Right lung (tissue), 10 donors: ENCODE measurements at places on chromosomes 3 and 15. TPM values are rescaled to one million over a fixed set of nuclear protein-coding genes. Genes with fewer than 3 reads are reported as not detected.

GRCh38 chr15:85840802-85841152, 46.1 kb upstream of the KLHL25 start:
- no peak for DNase-seq

MCF2L2 gene
- polyA plus RNA-seq: 2.6 TPM

CTXN2 gene
- not detected for polyA plus RNA-seq

GRCh38 chr15:70466305-70466704, 297.1 kb downstream of the UACA start:
- DNase-seq: no peak

DNA sequence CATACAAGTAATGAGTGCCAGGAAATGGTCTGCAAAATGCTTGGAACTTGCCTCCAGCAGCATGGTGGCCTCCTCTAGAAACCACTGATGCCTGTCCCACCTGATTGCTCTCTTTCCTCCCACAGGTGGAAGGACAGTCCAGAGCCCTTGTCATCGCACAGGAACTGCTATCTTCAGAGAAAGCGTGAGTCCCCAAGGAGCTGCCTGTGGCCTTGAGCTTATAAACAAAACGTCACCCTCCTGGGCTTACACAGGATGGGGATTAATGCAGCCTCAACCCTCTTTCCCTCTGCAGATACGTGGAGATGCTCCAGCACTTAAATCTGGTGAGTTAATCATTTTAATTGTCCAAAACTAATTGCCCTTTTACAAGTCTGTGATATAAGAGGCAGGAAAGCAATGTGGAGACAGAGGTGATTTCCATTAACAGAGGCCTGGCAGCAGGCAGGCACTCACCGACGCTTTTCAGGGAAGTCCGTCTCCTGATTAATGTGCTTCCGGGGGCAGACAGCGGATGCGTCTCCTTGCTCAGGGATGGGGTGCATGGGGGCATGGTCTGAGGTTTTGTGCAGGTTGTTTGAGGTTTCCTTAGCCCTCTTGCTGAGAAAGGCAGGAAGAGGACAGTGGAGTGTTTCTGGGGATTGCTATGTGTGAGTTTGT, 61.8 kb downstream of the FGD5 start:
- no peak for DNase-seq

CADM2 gene
- polyA plus RNA-seq: 1.7 TPM

GRCh38 chr15:66877477-66878271, 175.6 kb downstream of the SMAD6 start:
- no peak for DNase-seq

DNA sequence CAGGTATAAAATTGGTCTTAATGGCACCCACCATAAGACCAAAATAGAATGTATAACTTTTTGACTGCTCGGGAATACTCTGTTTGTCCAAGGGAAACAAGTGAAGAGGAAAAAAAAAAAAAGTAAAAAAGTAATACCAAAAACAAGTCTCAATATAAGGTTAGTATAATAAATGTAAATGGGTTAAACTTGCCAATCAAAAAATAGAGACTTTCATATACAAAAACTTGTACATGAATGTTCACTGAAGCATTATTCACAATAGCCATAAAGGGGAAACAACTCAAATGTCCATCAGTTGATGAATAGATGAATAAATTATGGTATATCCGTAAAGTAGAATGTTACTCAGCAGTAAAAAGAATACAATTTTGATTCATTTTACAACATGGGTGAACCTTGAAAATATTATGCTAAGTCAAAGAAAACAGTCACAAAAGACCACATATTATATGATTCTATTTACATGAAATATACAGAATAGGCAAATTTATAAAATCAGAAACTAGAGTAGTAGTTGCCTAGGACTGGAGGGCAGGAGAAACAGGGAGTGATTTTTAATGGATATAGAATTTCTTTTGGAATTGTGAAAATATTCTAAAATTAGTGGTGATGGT, 39.6 kb upstream of the FGD5 start:
- no peak for DNase-seq

TRA2B gene
- 261 TPM for polyA plus RNA-seq

SHC4 gene
- polyA plus RNA-seq: 1.2 TPM

DPPA2 gene
- polyA plus RNA-seq: not detected

B3GALNT1 gene
- polyA plus RNA-seq: 35.9 TPM

- no peak for DNase-seq
Measured at GRCh38 chr15:45650889-45651525, 16.2 kb downstream of the SQOR start.

DNA sequence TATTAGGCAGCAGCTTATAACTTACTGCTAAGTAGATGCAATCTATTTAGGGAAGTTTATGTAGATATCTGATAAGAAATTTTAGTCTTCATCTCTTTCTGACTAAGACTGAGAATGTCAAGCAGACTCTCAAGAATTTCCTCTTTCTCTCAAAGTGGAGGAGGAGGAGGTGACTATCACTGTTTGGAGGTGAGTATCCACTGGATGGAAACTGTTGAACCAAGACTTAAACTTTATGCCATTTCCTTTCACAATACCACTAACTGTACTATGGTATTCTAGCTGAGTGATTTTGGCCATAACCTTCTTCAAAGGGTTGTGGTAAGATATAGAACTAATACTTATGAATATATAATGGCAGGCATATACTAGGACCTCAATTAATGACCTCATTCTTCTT, 64.6 kb downstream of the TPRG1 start:
- DNase-seq: no peak

DNA sequence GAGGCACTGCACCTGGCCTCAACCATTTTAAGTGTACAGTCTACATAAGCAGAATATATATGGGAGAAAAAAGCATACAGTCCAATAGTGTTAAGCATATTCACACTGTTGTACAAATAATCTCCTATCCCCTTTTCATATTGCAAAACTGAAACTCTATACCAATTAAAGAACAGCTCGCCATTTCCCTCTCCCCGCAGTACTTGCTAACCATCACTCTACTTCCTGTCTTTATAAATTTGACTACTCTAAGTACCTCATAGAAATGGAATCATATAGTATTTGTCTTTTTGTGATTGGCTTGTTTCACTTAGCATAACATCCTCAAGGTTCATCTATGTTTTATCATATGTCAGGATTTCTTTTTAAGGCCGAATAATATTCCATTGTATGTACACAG, 21.6 kb upstream of the TASOR start:
- no peak for DNase-seq

GRCh38 chr3:134998158-134998557, 203.1 kb downstream of the EPHB1 start:
- DNase-seq: no peak

GRCh38 chr3:14448756-14449727, 46.6 kb downstream of the SLC6A6 start:
- DNase-seq: no peak

DNA sequence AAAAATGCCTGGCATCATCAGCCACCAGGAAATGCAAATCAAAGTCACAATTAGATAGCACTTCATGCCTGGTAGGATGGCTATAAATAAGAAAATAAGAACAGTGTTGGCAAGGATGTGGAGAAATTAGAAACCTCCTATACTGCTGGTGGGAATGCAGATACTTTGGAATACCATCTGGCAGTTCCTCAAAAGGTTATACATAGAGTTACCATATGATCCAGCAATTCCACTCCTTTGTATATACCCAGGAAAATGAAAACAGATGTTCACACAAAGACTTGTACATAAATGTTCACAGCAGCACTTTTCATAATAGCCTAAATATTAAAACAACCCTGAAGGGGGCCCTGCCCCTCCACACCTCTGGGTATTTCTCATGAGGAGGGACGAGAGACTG, 13.7 kb downstream of the ACSBG1 start:
- no peak for DNase-seq

DNA sequence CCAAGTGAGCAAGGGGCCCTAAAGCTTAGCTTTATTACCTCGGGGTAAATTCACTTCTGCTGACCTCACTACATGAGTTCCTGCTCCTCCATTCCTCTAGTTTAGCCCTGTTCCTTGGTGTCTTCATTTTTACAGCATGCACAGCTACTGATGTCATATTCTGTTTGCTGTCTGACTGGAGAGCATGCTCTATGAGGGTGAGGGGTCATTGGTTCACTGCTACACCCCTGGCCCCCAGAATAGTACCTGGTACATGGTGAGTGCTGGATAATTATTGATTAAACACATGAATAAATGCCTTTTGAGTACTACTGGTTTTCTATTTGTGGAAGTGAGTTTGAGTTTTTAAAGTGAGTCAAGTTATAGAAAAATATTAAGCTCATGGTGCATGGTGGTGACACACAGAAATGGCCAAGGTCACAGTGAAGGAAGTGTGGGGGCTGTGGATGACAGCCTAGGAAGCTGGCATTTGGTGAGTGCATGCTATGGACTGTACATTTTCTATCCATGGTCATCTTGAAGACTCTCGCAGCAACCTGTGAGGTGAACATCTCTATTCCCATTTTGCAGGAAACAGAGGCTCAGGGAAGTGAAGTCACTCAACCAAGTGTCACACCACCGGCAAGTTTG, 34.0 kb downstream of the RPLP1 start:
- no peak for DNase-seq

DNA sequence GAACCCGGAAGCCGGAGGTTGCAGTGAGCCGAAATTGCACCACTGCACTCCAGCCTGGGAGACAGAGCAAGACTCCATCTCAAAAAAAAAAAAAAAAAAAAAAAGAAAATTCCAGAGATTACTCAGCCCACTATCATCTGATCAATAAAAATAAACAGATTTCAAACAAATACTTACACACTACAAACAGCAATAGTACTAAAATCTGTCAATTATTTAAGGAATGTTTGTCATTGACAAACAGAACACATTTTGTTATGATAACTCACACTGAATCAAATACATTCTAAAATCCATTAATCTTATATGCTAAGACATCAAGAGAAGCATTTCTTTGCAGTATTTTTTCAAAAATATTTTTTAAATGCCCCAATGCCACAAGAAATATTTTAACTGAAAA, 7.6 kb downstream of the MYO9A start:
- no peak for DNase-seq

- DNase-seq: no peak
Measured at GRCh38 chr15:58419803-58420524, 11.8 kb upstream of the LIPC start.

NME9 gene
- 3.8 TPM for polyA plus RNA-seq

HIGD1A gene
- polyA plus RNA-seq: 109 TPM

AKAP13 gene
- polyA plus RNA-seq: 98.5 TPM

CCDC80 gene
- 68.1 TPM for polyA plus RNA-seq

- no peak for DNase-seq
Measured at GRCh38 chr3:152321955-152322377, 53.2 kb downstream of the MBNL1 start.

DNA sequence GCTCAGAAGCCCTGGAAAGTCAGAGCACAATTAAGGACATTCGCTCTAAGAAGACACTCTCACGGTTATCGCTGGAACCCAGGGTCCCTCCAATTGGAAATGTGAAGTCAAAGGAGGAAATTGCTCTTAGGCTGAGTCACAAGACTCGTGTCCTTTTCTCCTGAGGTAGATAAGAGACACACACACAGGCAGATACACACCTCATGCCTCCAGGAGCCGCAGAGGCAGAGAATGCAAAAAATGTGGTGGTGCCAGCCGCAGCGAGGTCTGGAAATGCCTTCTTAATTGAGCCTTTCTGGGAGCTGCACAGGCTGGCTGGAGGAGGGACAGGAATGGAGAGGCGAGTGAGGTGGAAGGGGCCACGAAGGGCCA, 189.3 kb downstream of the OPA1 start:
- no peak for DNase-seq

SLC28A1 gene
- polyA plus RNA-seq: 0.21 TPM

- DNase-seq: no peak
Measured at GRCh38 chr15:71757741-71758530, 52.4 kb upstream of the NR2E3 start.

MAP1A gene
- polyA plus RNA-seq: 5.8 TPM

- DNase-seq: no peak
Measured at GRCh38 chr3:55720614-55721013, 233.5 kb upstream of the WNT5A start.

- DNase-seq: no peak
Measured at GRCh38 chr3:112132975-112133448, at the start of gene GCSAM. TSS of gene GCSAM (minus strand) at chr3:112133248. CDS start at chr3:112133120, 128 bp downstream.

DNA sequence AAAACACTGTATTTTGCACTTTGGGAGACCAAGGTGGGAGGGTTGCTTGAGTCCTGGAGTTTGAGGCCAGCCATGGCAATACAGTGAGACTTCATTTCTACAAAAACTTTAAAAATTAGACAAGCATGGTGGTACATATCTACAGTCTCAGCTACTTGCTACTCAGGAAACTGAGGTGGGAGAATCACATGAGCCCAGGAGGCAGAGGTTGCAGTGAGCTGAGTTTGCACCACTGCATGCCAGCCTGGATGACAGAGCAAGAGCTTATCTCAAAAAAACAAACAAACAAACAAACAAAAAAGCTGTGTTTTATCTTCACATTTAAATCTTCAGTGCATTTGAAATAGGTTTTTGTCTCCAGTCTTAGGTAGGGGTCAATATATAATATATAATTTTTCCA, 4.8 kb upstream of the SLC9C1 start:
- no peak for DNase-seq

DNA sequence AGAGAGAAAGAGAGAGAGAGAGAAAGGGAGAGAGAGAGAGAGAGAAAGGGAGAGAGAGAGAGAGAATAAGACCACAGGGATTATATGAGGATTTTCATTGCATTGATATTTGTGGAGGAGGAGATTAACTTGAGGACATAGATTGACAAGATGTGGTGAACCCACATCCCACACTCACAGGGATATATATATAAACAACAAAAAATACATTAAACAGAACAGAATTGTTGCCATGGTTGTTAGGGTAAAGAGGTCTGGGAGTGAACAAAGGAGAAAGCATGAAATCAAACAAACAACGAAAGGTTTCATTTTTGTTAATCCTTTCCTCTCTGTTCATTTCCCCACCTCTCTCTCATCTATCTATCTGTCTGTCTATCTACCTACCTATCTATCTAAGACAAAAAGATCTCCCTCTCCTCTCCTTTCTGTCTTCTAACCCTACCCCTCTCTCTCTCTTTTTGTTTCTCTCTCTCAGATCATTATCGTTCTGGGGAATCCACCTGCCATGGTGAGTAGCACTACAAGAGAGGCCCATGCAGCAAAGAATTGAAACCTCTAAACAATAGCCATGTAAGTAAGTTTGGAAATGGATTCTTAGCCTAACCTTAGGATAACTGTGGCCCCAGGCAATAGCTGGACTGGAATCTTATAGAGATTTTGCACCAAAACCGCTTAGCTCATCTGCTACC, 280.9 kb downstream of the RAP2B start:
- no peak for DNase-seq

GRCh38 chr3:170529346-170529745, 56.5 kb downstream of the SLC7A14 start:
- DNase-seq: no peak

SECISBP2L gene
- polyA plus RNA-seq: 85.0 TPM

P2RY12 gene
- polyA plus RNA-seq: 1.5 TPM

- no peak for DNase-seq
Measured at GRCh38 chr15:90365414-90366055, 13.5 kb downstream of the ZNF774 start.

ALDH1A3 gene
- 0.78 TPM for polyA plus RNA-seq
